ENCODE measurements at places on chromosomes 11 and 22.

GRCh38 chr11:79242616-79243015 lies 198.2 kb downstream of the TENM4 start:
- no peak for DNase-seq

DNA sequence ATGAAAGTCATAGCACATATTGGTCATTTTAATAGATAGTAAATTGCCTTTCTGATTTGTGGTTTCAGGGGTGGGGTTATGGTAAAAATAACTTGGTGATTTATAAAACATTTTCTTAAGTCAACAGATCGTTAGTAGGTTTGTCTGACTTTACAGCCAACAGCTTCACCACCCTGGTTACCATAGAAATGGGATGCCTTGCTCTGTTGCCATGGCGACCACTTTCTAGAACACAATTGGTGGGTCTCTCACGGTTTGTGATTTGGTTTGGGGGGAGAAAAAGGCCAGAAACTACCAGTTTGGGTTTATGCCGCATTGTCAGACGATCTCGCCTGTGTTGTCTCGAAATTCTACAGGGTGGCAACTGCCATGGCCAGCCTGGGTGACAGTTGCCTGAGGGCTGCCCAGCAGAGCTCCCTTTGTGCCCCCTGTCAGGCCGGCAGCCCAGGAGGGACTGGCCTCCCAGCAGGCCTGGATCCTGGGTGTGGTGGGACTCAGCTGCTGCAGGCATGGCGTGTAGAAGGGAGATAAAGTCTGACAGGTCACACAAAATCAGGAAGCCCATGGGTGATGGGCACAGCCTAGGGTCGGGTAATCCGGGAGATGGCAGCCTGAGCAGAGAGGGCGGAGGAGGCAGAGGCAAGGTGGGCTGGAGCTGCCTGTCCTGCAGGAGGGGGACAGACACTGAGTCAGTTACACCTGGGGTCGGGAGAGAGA lies 30.9 kb downstream of the KCNC1 start:
- DNase-seq: no peak

GRCh38 chr11:12019866-12020416 lies 11.5 kb upstream of the DKK3 start:
- peak; percentile 17 for DNase-seq

- no peak for DNase-seq
These were observed 3.5 kb downstream of the RRP8 start for GRCh38 chr11:6599881-6600390.

- DNase-seq: no peak
These were observed 43.1 kb upstream of the PPARA start for GRCh38 chr22:46107089-46107664.

DNA sequence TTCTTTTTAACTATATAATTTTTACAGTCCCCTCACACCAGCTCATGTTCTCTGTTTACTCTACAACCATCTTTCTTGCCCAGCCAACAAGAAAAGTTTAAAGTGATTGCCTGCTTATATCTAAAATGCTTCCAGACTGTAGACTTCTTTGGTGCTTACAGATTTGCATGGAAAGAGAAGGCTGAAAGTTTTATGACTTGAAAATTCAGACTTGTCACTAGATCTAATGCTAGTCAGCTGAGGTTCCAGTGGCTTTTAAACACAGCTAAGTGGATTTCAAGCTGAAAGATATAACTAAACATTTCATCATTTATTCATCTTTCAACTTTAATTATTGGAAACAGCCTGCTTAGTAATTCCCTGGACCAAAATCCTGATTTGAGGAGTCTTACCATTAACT lies 178.4 kb downstream of the NAV2 start:
- DNase-seq: no peak

DNA sequence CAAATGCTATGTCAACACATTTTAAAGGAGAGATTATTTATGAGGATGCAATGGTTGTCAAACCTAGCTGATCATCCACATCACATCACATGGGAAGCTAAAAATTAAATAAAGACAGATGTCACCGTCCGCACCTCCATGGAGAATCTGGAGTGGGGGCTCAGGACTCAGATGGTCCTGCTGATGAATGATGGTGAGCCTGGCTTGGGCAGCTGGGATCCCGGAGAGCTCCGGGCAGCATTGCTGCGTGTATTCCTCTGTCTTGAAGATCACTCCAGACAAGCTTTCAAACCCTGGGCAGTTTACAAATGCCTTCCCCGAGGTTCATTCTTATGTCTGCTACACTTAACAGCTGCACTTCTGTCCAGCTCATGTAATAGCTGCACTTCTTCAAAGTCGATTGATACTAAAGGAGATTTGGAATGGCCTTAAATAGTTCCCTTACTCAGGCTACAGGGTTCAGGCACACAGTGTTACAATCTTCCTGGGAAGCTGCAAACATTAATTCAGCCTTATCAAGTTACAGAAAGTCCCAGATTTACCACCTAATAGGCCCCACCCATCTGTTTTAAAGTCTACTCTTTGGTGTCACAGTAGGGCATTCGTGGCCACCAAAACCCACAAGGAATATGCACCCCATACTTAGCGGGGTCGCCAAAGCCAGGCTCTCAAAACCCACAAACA lies 34.7 kb upstream of the CSNK2A3 start:
- no peak for DNase-seq

GRCh38 chr22:49063545-49063890 lies 764.2 kb downstream of the BRD1 start:
- DNase-seq: no peak

DNA sequence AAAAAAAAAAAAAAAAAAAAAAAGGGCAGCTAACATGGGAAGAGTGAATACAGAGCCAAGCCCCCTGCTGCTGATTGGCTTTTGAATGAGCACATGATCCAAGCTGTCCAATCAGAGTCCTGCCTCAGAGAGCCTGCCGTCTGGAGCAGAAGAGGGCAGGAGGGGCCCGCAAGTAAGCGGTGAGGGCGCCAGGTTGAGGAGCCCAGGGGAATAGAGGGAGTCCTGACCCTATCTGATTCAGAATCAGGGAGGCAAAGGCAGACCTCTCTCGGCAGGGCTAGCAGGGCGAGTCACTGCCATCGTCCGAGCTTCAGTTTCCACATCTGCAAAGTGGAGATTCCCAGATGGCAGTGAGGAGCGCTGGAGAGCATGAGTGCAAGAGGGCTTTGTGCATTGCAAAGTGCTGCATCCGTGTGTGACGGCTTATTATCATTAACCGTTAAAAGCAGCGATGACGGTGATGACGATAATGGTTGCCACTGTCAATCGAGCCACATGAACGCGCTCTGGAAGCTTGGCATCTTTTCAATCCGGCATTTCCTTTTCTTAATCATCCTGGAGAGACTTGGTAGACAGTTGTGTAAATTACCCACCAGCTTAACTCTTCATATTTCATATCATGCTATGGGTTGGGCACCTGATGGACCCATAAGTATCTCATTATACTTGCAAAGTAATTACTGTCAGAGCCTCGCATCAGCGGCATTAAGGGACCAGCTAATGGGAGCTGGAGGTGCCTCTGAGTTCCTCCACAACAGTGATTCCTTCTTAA lies 68.6 kb upstream of the ATXN10 start:
- DNase-seq: peak; percentile 48

- no peak for DNase-seq
These were observed 941.6 kb upstream of the CHORDC1 start for GRCh38 chr11:91164452-91164822.

GRCh38 chr22:23598805-23599518 lies 18.9 kb upstream of the IGLL1 start:
- no peak for DNase-seq

DNA sequence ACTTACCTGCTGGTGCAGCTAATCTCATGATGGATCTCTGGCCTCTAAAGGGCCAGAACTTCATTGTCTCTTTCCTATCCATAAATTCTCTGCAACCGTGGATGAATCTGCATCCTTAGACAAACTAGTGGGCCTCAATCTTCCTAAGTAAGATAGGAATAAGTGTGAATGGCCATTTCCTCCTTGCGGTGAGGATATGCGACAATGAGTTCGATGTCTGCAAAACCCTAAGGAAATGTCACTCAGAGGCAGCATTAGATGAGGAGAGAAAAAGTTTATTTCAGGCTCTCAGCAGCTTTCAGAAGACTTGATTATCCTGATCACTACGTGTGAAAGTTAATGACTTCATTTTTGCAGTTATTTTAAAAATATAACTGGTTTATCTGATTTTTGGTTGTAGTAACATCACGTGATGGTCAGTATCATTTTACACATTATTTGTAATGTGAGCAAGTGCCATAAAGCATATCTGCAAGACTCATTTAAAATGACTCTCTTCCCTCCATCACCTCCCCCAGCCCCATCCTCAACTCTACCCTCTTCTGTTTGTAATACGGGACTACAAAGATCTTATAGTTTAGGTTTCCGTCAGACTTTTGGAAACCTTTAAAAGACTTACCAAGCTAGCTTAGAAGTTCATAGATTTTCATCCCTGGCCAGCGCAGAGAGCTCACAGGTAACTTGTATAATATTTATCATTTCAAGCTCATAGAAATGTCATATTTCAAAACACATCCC lies 10.2 kb downstream of the GRAP2 start:
- DNase-seq: no peak

DNA sequence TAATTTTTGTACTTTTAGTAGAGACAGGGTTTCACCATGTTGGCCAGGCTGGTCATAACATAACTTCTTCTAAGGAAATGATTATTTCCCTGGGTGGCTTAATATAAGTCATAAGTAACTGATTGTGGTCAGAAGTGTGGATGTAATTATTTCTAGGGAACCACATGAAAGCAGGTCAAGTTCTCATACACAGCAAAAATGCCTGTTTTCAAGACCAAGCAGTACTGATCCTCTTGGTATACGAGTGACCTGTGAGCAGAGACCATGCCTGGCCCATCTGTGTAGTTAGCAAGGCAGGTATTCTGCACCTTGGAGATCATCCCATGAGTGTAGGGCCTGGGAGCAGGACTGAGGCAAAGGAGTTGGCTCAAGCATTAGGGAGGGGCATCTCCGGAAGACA lies 32.5 kb upstream of the NUCB2 start:
- no peak for DNase-seq

GRCh38 chr11:121790430-121790829 lies 325.6 kb downstream of the BLID start:
- no peak for DNase-seq

GRCh38 chr11:17352950-17353820 lies 1.6 kb downstream of the NCR3LG1 start:
- DNase-seq: peak; percentile 90

DNA sequence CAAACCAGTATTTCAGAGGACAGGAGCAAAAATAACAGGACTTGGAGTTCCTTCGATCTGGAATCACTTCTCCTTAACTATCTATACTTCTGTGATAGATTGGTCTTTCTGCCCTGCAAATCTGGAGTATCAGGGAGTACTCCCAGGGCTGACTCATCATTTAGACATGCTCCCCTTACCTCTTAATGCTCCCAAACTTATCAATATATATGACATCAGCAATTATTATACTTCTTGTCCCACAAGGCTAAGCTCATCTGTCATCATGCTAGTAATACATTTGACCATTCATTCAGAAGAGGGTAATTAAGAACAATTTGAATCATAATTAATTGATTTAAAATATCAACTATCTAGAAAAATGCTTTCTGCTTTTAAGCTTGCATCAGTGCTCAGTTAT lies 163.8 kb downstream of the SWAP70 start:
- no peak for DNase-seq

Data from SW480 (cell line).